ENCODE measurements at places on chromosomes 1 and 21. TPM values are rescaled to one million over a fixed set of nuclear protein-coding genes. Genes with fewer than 3 reads are reported as not detected.

- H3K36me3 ChIP-seq, result peaks cover 64% of the 10 kb centered on the region
- H3K27ac ChIP-seq, result no peak overlapping the region
- H3K4me3 ChIP-seq, result no peak overlapping the region
- no peak for DNase-seq
- H3K27me3 ChIP-seq, result no peaks in the 10 kb centered on the region
- H3K4me1 ChIP-seq, result no peaks in the 10 kb centered on the region
Observed at GRCh38 chr21:25752416-25752815, 17.6 kb downstream of the GABPA start.

GRCh38 chr1:159171688-159172501 lies 480 bp downstream of the CADM3 start:
- peaks cover 65% of the 10 kb centered on the region for H3K27me3 ChIP-seq
- no peaks in the 10 kb centered on the region for H3K4me1 ChIP-seq
- H3K36me3 ChIP-seq, result no peaks in the 10 kb centered on the region
- no peak overlapping the region for H3K27ac ChIP-seq
- H3K4me3 ChIP-seq, result no peak overlapping the region

GRCh38 chr1:232725305-232726047 lies 79.7 kb upstream of the MAP10 start:
- H3K4me1 ChIP-seq, result no peaks in the 10 kb centered on the region
- no peaks in the 10 kb centered on the region for H3K27me3 ChIP-seq
- H3K4me3 ChIP-seq, result no peak overlapping the region

DNA sequence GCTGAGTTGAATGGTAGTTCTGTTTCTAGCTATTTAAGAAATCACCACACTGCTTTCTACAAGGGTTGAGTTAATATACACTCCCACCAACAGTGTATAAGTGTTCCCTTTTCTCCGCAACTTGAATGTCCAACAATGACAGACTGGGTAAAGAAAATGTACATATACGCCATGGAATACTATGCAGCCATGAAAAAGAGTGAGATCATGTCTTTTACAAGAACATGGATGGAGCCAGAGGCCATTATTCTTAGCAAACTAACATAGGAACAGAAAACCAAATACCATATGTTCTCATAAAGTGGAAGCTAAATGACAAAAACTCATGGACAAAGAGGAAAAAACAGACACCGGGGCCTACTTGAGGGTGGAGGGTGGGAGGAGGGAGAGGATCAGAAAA lies 14.8 kb upstream of the TTLL7 start:
- H3K36me3 ChIP-seq, result no peaks in the 10 kb centered on the region
- no peak overlapping the region for H3K4me3 ChIP-seq
- no peak for DNase-seq
- H3K4me1 ChIP-seq, result no peaks in the 10 kb centered on the region

TNNI3K gene
- 1.3 TPM for total RNA-seq

MX2 gene
- total RNA-seq, result 23.0 TPM

TMIGD3 gene
- 5.1 TPM for total RNA-seq

HSF2BP gene
- 0.41 TPM for total RNA-seq

IGSF21 gene
- 3.2 TPM for total RNA-seq
